GM12891 (cell line): ENCODE measurements at places on chromosomes 3 and 15.

- DNase-seq: no peak
Observed at GRCh38 chr3:54863366-54863765, 64.5 kb downstream of the LRTM1 start.

DNA sequence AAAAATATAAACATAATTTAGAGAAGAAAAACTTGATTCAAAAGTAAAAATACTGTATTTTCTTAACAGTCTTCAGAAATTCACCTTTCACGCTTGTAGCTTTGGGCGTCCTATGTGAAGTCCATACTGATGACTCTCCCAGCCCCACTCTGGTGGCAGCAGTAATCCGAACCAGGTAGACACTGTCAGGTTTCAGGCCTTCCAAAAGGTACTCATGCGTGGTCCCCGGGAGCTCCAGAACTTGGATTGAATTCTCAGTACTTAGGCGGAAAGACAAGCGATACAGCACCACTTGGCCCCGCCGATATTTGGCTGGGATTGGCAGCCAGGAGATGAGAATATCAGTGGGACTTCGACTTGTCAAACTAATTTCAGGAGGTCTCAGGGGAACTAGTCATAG, 69.7 kb downstream of the PRTG start:
- DNase-seq: no peak

- DNase-seq: no peak
Observed at GRCh38 chr3:171443211-171443957, 16.8 kb downstream of the TNIK start.

DNA sequence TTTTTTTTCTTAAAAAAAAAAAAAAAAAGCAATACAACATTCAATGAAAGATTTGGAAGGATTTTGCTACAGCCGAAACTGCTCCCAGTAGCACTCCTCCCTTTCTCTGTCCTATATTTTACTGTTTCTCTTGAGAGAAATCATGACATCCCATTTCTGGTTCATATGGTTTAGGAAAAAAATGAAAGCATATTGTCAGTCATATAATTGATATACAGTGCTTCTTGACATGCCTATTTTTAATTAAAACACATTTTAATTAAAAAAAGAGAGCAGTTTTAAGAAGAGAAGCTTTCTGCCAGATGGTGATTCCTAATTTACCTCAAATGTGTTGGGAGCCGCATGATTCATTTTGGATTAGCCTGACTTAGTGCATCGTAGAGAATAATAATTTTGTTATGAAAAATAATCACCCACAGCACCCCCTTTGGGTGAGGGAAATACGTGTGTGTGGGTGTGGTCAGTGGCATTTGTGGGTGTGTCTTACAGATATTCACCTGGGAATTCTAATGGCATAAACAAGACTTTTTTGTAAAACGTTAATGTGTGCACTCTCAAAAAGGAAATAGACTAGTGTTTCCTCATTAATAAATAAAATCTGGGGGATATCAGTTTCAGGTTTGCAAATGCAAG, 544.5 kb downstream of the MFSD1 start:
- DNase-seq: no peak

- no peak for DNase-seq
Observed at GRCh38 chr15:35986191-35986721, 440.3 kb upstream of the DPH6 start.

DNA sequence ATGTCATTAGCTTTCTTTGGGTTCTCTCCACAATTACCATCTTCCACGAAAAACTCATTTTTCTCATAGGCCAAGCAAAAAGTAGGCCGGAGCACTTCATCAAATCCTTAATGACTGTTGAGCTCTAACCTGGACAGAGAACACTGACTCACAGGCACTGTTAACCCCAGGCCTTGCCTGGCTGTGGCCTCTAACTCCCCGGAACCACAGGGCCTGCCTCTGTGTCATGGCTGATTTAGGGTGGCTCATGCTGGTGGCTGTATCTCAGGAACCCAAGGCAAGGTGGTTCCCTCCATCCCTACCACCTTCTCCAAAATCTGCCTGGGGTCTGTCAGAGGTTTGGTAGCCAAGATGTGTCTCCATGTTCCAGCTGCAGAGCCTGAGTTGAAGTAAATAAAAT, 3.6 kb downstream of the CRTAP start:
- no peak for DNase-seq

- no peak for DNase-seq
Observed at GRCh38 chr15:57390583-57390982, 14.3 kb downstream of the CGNL1 start.
